Naive thymus-derived CD8-positive, alpha-beta T cell (primary cell): ENCODE measurements at places on chromosomes 3 and 15. TPM values are rescaled to one million over a fixed set of nuclear protein-coding genes. Genes with fewer than 3 reads are reported as not detected.
A peak's percentile ranks its signal among the peaks of the same experiment; 100 is the strongest.

GRCh38 chr3:74003734-74004133 lies 379.0 kb upstream of the PDZRN3 start:
- no peaks in the 10 kb centered on the region for H3K27me3 ChIP-seq
- DNase-seq, result no peak
- H3K4me1 ChIP-seq, result no peaks in the 10 kb centered on the region
- no peak overlapping the region for H3K27ac ChIP-seq
- no peaks in the 10 kb centered on the region for H3K36me3 ChIP-seq
- no peak overlapping the region for H3K4me3 ChIP-seq

DNA sequence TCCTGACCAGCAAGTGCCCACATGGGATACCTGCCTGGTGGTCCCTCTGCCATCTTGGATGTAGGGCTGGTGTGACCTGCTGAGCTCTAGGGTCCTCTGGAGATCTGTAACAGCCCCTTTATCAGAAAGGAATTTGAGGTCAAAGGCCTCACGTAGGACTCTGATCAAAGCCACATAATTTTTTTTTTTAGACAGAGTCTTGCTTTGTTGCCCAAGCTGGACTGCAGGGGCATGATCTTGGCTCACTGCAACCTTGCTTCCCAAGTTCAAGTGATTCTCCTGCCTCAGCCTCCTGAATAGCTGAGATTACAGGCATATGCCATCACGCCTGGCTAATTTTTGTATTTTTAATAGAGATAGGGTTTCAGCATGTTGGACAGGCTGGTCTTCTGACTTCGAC lies 9.5 kb downstream of the ITGB5 start:
- no peak overlapping the region for H3K4me3 ChIP-seq
- peaks cover 16% of the 10 kb centered on the region for H3K27me3 ChIP-seq
- H3K27ac ChIP-seq, result no peak overlapping the region
- H3K4me1 ChIP-seq, result peaks cover 5% of the 10 kb centered on the region

DNA sequence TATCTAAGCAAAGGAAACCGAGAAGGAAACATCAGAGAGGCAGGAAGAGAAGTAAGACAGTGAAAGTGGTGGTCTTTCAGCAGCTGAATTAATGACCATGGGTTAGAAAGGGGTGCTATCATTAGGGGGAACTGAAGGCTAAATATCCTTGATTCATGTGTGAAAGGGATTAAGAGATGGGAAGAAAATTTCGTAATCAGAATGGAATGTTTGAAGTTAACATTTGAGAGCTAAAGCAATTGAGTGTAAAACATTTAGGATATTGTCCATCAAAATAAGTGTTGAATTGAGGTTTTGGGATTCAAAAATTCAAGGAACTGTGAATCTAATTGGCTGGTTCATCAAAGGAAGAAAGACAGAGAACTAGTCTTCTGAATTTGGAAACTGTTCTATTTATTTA lies 4.1 kb upstream of the ECT2 start:
- no peak overlapping the region for H3K4me3 ChIP-seq
- no peaks in the 10 kb centered on the region for H3K36me3 ChIP-seq
- H3K27me3 ChIP-seq, result no peaks in the 10 kb centered on the region

GRCh38 chr15:74370471-74370870 lies 3.0 kb upstream of the CYP11A1 start:
- no peak overlapping the region for H3K4me3 ChIP-seq
- no peaks in the 10 kb centered on the region for H3K36me3 ChIP-seq
- peaks cover 7% of the 10 kb centered on the region for H3K27me3 ChIP-seq
- no peak for DNase-seq

DNA sequence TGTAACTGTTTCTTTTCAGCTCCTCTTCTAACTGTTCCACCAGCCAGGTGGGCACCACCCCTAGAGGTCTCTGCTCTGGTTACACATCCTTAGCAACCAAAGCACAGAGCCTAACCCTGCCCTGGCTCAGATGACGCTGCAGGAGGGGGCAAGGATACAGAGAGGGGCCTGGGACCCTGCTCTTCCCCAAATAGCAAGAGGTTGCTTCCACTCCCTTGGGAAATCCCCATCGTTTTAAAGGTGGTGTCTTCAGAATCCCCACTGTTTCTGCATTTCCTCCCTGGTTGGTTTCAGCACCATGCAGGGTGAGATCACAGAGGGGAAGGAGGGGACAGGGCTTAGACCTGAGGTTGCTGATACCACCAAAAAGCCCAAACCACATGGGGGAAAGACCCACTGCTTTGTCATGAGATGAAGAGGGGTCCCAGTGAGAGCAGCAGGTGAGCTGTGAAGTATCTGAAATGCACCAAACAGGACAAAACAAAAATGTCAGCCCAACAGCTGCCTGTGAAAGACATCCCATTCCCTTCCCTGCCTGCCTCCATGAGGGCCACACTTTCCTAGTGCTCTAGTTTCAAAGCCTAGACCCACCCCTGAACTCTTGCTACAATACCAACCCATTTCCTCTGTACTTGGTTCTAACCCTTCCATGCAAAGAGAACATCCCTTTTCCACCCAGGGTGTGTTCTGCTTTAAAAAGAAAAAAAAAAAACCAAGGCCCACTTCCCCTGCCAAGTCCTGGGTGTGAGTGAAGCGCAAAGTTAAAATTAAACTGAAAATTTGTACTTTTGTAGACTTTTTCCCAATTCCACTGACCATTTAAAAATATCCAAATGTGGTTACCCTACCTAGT lies 29.0 kb downstream of the ANP32A start:
- peak overlapping the region; percentile 70 for H3K4me3 ChIP-seq
- no peaks in the 10 kb centered on the region for H3K27me3 ChIP-seq
- peaks cover 17% of the 10 kb centered on the region for H3K36me3 ChIP-seq
- peak overlapping the region; percentile 81 for H3K27ac ChIP-seq
- H3K4me1 ChIP-seq, result peaks cover 91% of the 10 kb centered on the region
- peak; percentile 66 for DNase-seq

DNA sequence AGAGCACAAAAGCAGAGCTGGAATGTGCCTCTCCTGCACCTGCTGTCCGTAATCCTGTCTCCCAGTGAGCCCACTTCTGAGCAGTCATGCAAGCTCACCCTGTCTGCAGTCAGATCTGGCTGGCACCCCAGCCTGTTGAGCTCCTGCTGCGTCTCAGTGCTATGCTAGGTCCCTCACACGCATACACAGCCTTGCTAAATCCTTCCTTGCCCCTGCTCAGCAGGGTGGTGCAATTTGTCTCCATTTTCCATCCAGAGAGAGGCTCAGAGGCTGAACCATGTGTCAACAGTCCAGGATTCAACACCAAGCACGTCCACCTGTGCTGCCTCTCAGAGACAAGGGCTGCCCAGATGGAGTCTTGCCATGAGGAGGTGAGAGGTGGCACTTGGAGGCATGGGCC lies 11.0 kb downstream of the POMGNT2 start:
- H3K4me3 ChIP-seq, result no peak overlapping the region
- H3K4me1 ChIP-seq, result peaks cover 46% of the 10 kb centered on the region
- peaks cover 8% of the 10 kb centered on the region for H3K36me3 ChIP-seq
- no peak for DNase-seq

NMD3 gene
- 41.5 TPM for total RNA-seq

TMC3 gene
- not detected for total RNA-seq
